Hypothalamus (tissue), 51 donors: ENCODE measurements at places on chromosomes 13 and 19.

- DNase-seq = no peak
Measured at GRCh38 chr19:4991996-4992698, 23.2 kb downstream of the KDM4B start.

DNA sequence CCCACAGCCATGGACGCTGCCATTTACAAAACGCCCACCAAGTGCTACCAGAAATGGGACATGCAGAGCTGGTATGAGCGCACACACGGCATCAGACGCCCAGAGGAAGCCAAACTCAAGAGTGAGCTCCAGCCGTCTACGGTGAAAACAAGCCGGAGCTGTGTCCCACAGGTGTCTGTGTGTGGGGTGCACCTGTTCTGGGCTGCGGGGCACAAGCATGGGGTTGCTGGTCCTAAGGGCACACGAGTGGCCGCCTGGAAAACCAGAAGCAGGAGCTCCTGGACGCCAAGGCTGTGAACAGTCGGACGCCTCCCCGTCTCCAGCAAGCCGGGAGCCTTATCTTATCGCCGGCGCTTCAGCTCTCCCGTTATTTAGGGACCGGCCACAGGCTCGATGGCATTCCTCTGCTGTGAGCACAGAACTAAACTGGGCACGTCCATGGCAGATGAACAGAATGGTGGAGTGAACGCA lies 1.3 kb downstream of the ADPRHL1 start:
- DNase-seq = no peak

GRCh38 chr19:35551091-35551810 lies 5.8 kb downstream of the TMEM147 start:
- no peak for DNase-seq

- DNase-seq = no peak
Measured at GRCh38 chr19:49599378-49600295, 8.7 kb downstream of the PRR12 start.

- no peak for DNase-seq
Measured at GRCh38 chr13:111597191-111597611, 276.8 kb downstream of the TEX29 start.

DNA sequence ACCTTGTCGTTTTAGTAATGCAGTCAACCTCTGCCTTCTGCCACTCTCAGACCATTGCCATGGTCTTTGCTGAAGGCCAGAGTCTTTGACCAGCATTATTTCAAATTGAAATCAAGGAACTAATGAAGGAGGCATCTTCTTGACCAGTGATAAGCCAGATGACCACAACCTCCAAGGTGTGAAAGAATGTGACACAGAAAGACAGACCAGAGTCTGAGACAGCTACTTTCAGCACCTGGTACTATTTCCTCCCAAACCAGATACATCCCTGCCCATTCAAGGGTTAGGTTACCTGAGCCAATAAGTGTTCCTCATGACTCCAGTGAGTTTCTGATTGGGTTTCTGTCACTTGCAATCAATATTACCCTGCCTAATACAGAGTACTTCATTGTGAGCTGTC lies 20.3 kb upstream of the RNASEH2B start:
- DNase-seq = no peak

DNA sequence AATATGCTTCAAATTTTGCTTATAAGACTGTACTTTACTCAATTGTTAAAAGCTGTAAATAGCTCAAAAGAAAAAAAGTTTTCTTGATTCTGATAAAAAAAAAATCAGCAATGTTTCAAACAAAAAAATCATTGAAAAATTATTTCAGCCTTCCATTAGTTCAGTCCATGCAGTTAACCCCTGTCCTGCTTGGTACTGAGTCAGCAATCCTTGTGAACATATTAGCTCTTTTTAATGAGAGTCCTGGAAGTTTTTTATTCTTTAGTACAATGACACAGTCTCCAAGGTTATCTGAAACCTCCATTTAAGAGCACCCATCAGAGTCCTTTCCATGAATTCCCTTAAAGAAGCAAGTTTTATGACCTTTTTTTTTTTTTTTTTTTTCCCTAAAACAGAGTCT lies 21.4 kb upstream of the KBTBD6 start:
- DNase-seq = no peak

GRCh38 chr13:110731072-110731471 lies 17.6 kb downstream of the ING1 start:
- DNase-seq = no peak

DNA sequence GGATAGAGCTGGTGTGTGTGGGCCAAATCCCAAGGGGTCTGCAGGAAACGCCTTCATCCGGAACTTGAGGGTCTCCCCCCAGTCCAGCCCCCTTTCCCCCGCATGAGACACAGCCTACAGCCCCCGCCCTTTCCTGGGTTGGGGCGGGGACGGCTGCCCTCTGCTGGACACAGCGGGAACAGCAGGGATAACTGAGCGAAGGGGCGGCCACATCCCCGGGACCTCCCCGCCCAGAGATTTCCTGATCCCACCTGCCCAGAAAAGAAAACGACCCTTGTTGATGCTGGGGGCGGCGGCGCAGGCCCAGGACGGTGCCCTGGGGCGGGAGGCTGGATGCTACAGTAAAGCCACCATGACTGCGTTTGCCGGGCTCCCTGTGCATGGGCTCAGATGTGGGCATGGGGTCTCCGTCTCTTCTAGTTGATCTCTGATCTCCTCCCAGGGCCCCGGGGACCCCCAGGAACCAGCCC lies 14.2 kb downstream of the ONECUT3 start:
- peak; percentile 5 for DNase-seq

- no peak for DNase-seq
Measured at GRCh38 chr13:108315991-108316390, 46.5 kb downstream of the TNFSF13B start.

- DNase-seq = no peak
Measured at GRCh38 chr13:20828539-20829364, 55.0 kb upstream of the EEF1AKMT1 start.

DNA sequence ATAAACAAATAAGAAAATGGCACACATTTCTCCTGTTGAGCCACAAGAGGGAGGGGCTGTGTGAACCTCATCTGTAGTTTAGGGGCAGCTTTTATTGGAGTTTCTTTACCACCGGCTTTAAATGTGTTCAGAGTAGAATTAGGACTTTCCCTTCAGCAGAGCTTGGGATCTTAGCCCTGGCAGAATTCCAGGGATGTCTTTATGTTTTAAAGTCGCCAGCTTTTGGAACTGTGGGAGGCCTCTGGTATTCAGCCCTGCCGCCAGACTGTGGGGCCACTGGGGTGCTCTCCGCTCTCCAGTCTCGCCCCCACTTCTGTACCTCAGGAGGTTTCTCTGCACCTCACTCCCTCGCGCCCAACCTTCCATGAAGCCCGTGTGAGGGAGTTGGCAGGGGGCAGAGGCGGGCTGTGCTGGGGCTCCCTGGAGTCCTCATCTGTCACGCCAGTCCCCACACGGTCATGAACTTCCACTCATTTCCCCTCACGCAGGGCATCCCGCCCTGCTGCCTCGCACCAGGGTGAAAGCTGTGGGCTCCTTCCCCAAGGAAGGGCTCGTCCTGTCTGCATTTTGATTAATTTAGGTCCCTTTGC lies 31.5 kb downstream of the CCDC8 start:
- DNase-seq = no peak

DNA sequence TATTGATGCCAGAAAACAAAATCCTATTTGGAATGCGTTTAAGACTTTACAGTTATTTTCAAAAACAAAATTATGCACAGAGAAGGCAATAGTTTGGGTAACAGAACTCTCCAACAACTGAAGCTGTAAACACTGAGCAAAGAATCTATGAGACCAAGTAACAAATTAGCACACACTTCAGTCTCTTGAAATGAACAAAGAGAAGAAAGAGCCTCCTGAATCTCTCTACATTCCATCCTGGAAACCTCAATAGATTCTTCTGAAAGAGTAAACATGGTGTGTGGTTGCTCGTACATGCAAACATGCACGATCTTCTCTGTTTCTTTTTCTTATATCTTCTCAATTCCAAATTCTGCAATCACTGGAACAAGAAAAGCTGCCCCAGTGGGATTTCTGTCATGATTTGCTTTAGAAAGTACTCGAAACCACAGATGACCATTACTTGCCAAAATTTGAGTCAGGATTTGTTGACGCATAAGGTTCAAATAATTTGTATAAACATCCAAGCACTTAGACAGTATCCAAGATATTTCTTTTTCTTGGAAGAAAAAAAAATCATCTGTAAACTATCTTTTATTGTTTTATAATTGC lies 137.9 kb upstream of the DACH1 start:
- DNase-seq = no peak

DNA sequence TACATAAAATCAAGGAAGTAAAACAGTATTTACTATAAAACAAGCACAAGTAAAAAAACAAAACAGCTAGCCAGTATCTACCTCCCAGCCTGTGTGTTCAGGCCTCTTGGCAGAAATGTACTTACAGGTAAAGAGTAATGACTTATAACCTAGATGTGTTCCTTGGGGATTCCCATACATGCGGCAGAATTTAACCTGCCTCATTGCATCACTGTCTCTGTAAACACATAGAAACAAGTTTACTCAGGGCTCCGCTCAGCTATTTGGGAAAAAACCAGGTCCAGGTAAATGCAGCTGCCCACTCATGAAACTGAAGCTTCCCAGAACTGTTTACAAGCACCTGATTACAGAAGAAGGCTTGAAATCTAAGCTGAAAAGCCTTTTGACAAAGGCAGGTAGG lies 50.7 kb upstream of the SERP2 start:
- no peak for DNase-seq

GRCh38 chr13:87235621-87236020 lies 435.6 kb upstream of the SLITRK5 start:
- DNase-seq = no peak

GRCh38 chr13:51619614-51620013 lies 35.4 kb downstream of the WDFY2 start:
- DNase-seq = no peak

DNA sequence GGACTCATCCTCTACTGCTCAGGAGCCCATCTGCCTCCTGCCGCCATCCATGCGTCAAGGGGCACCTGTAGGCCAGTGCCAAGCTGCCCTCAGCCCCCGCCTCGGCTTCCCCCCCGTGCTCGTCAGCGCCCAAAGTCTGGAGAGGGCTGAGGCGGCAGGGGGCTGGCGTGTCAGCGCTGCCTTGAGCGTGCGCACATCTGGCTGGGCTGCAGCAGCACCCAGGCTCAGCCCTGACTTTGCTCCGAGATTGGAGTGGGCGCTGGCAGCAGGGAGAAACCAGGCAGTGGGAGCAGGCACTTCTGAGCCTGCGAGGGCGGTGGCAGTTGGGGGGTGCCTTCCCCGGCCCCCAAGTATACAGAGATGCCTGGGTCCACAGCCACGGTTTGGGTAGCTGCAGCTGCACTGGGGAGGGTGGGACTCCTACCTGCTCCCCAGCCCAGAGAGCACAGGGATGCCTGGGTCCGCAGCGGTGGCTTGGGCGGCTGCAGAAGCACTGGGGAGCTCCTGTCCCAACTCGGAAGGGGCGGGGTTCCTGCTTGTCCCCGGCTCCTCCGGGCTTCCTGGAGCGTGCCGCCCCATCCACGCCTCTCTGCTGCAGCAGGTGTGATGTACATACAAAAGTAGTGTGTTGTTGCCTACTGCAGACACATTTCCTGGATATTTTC lies 44.8 kb upstream of the LPAR6 start:
- no peak for DNase-seq

DNA sequence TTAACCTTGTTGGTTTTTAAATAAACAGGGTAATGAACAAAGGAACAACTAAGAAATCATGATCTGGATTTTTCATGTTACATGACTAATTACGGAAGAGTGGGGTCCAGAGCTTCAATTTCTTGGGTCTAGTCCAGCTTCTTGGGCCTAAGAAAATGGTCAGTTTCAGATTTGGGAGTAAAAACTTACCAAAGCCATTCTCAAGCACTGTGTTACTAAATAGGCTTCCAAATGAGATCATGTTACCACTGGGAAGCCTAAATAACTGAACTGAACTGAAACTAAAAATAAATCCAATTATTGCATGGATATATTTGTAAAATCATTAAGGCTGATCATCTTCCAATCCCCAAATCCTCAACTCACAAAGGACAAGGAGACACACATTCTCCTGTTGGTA lies 13.9 kb downstream of the TBC1D4 start:
- no peak for DNase-seq

DNA sequence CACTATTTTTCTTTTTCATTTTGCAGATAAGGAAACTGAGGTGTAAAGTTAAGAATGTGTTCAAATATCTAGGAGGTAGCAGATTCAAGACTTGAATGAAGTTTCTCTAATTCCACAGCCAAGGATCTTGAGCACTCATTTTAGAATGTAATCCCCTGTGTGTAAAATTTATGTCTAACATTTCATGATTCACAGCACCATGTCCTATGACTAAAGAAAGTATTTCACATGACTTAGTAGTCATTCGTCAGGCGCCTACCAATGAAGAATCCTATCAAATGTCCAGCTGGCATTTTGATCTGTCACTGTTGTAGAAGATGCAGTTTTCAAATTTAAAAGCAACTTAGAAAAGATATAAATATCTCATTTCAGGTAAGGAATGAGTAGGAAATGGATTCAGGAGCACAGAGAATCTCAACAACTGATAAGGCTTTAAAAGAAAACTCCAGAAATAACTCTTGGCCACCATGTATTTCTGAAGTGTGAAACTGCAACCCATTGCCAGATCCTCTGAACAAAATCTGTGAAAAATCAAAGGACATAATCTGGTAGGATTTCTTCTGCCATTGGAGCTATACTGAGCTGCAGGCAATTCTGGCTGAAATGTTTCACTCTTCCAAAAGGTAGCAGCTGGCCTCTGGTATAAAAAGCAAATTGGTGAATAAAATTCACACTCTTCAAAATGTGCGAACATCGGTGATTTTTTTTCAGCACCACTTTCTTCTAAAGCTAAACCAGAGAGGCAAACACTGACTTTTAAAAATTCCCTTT lies 92.2 kb downstream of the DCLK1 start:
- no peak for DNase-seq

- no peak for DNase-seq
Measured at GRCh38 chr19:2180881-2181632, 17.3 kb downstream of the DOT1L start.

DNA sequence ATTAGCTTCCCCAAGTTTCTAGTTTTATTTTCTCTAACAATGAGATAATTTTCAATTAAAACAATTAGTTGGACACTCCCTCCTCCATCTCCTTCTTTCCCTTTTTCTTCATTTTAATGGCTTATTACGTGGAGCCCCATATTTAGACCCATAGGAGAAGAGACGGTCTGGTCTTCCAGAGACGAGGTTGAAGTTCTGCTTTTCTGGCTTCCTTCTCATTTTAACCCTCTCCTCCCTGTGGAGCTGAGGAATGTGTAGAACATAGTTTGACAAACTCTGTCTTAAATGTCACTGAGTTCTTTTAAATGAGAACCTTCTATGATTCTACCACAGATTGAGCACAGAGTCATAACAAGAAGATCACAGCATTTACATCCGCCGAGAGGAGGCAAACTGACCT lies 86.8 kb downstream of the EDNRB start:
- no peak for DNase-seq
